ENCODE measurements at places on chromosomes 7 and 10.

DNA sequence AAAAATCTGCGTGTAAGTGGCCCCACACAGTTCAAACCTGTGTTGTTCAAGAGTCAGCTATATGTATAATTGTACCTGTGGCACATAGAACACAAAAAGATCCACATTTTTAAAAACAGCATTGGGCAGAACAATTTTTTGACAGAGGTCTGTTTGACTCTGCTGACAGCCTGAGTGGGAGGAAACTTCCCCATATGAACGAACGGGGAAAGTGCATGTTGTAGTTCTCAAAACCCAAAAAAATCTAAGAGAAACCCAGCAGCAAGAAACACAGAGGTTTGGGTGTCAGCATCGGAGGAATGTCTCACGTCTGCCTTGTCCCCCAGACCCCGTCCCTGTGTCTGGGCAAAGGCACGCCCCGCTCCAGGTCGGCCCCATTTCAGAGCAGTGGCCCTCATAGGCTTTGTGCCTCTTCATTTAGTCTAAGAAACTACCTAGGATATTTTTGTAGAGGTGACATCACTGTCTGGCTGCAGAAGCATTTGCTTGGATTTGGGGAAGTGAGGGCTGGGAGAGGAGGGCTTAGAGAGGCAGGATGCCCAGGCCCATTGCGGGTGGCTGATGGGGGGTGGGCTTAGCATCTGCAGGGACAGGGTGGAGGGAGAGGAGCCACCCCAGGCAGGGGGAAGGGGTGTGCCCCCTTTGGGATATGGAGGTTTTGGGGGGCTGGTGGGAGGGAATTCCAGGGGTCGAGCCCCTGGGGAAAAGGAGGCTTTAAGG, 11.0 kb downstream of the CUX1 start:
- DNase-seq, result no peak

GRCh38 chr7:140322759-140323158, 75.6 kb downstream of the SLC37A3 start:
- DNase-seq, result no peak

GRCh38 chr7:55531536-55531935, 40.8 kb downstream of the VOPP1 start:
- no peak for DNase-seq

- no peak for DNase-seq
Measured at GRCh38 chr10:72365106-72365895, 10.6 kb upstream of the DNAJB12 start.

- no peak for DNase-seq
Measured at GRCh38 chr7:16656141-16656540, 10.2 kb downstream of the BZW2 start.

DNA sequence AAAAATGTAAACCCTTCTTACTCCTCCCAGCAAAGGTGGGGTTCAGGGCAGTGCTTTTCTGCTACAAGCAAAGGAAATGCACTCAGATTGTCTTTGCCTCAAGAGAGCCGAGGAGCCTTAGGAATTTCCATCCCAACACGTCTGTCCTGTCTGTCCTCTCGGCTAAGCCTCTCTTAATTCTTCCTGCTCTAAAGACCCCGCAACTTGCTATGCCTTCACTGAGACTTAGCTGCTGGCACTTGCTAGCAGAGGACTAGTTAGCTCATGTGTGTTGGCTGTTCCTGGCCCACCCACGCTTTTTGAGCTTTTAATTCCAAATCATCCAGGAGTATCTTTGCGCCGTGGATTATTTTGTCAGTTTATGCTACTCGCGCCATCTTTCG, 481 bp upstream of the NPM3 start:
- DNase-seq, result no peak

DNA sequence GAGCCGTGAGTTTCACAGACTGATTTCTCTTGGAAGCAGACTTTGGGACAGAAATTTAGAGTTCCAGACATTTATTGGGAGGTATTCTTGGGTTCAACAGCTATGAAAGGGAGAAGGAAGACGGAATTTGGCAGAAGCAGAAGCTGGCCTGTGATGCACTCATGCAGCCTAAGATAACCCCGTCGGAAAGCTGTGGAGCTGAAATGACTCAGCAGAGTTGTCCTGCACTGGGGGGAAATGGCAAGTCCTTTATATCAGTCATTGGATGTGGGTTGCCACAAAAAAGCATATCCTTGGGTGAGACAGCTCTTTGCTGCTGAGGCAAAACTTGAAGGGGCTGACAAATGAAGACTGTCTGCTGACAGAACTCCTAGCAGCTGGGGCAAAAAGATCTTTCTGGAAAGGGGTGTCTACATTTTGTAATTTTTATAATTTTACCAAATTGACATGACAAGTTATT, 11.5 kb upstream of the MICU1 start:
- no peak for DNase-seq

- DNase-seq, result no peak
Measured at GRCh38 chr10:89404104-89405047, 10.0 kb upstream of the IFIT5 start.

DNA sequence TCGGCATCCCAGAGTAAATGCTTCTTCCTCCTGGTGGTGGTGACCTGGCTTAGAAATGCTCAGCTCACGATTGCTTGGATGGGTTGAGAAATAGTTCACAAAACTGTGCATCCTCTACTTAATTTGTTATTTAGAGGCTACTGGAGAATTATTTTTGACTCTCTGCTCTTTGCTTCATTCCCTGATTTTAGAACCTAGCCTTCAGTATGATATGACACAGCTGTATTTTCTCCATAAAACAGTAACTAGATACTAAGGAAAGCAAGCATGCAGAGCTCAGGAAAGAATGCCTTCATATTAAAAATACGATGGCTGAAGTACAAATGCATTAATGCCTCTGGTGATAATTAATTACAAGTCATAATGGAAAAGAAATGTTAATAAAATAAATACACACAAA, 602.0 kb upstream of the COBL start:
- DNase-seq, result no peak

DNA sequence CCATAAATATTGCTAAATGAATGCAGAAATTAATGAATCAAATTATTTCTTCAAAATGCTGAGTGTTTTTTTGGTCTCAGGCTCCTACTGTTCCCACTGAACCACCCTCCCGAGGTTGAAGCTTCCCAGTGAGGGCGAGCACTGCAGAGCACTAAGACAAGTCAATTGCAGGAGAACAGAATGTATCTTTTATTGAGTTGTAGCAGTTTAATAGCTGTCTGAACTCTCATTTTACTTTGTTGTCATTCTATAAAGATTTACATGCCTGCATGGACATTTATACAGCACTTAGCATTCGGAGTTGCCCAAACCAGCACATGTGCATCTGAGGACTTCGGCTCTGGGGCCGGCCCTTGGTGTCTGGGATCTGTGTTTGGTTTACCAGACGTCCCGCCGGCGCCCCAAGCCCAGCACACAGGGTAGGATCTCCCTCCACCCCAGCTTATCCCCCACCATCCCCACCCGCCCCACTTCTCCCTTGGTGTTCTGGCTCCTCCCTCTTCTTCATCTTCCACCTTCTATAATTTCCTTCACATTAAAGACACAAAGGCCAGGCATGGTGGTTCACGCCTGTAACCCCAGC, 211.0 kb upstream of the SH2B2 start:
- DNase-seq, result no peak

- DNase-seq, result no peak
Measured at GRCh38 chr10:130360826-130361311, 224.7 kb downstream of the GLRX3 start.

DNA sequence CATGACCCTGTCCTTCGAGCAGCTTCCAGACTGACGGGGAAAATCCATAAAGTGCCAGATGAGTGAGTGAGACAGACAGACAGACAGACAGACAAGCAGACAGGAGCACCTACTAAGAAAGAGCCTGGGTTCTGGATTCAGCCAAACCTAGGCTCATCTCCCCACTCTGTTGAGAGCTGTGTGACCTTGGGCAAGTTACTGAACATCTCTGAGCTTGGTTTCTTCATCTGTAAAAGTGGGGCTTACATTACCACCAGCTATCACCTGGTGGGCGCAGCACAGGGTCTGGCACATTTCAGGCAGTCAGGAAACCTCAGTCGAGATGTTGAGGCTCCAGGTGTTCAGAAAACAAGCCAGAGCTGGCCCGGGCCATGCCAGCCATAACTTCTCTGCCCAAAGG, 37.6 kb downstream of the C10orf105 start:
- no peak for DNase-seq

GRCh38 chr7:34208878-34209621, 303.7 kb downstream of the BMPER start:
- DNase-seq, result no peak

DNA sequence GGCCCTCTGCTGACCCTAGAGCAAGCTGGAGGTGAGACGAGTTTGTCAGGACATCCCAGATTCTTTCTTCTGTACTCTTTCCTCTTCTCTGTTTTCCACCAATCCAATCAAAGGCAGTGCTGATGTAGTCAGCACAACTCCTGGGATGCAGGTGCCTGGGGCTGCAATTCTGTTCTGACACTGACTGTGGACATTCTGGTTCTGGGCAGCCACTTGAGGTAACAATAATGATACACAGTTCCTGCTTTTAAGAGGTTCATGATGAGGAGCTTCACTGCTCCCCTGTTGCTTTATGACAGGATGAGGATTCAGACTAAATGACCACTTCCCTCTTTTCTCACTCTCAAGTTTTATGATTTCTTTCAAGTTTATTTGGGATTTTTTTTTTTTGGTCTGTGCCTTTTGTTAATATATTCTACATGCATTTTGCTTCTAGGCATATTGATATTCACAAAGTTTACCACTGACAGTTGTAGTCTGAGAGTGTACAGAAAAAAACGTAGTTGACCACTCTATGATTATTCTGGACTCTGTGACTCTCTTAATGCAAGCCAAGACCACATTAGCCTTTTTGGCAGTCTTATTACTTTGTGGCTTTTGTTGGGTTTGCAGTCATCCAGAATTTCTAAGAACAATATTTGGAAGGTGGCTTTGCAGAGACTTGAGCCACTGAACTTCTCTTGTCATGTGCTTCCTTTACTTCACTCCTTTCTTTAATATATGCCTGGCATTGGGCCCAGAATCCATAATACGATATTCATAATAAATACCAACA, 247.6 kb downstream of the AUTS2 start:
- DNase-seq, result no peak

DNA sequence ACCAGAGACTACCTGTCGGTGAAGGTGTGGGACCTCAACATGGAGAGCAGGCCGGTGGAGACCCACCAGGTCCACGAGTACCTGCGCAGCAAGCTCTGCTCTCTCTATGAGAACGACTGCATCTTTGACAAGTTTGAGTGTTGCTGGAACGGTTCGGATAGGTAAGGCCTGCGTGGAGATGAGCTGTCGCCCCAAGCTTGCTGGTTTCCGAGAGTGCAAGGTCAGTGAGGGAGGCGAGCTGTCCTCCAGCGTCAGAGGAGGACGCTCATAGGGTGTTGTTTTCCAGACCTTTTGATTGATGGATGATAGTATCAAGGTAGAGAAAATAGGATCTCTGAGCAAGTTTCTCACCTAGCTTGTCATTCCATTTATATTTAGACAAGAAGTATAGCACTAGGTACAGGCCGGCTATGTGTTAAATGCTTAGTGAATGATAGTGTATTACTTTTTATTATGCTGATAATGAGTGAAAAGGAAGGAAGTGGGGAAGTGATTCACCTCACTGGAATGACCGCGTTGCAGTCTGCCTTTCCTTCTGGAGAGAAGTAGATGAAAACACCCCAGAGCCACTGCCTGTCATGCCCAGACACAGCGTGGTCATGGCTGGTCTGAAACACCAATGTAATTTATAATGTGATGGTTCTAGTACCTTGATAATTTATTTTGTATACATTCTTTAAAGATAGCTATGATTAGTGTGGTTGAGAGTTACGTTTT, 33.9 kb downstream of the BNIP3 start:
- no peak for DNase-seq

DNA sequence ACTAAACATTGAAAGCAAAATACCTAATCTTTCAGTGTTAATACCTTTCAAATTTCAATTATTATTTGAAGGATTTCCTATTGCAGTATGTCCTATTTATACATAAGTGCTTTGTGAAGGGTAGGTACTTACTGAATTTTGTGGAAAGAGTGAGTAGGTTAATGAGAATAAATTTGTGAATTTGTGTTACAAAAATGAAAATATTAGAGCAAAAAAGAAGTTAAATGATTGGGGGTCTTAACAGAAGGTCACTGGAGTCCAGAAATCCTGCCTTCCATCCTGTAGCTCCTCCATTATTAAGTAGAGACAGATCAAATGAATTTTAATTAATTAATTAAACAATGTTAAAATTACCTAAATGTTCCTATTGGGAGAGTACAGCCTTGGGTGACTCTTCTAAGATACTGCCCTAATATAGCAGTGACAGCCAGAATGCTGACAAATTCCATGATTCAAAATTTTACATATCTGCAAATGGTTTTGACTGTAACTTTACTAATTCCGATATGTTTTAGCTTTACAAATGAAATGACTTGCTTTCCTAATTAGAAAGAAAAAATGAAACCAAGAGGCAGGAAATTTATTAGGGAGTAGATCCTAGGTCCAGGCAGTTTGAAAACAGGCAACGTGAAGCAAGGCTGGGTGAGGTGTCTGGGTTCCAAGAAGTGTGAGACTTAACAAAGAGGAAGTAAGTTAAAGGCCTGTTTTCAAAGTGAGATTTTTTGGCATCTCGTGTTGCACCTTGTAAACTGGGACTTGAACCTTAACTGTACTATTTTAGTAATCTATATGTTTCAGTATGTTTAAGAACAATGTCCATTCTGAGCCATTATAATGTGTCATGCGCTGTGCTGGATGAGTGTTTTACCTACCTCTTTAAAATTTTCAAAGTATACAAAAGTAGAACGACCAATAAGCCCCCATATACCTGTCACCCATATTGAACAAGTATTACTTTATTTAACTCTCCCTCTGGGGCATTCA, 1.5 kb downstream of the PIK3CG start:
- no peak for DNase-seq

DNA sequence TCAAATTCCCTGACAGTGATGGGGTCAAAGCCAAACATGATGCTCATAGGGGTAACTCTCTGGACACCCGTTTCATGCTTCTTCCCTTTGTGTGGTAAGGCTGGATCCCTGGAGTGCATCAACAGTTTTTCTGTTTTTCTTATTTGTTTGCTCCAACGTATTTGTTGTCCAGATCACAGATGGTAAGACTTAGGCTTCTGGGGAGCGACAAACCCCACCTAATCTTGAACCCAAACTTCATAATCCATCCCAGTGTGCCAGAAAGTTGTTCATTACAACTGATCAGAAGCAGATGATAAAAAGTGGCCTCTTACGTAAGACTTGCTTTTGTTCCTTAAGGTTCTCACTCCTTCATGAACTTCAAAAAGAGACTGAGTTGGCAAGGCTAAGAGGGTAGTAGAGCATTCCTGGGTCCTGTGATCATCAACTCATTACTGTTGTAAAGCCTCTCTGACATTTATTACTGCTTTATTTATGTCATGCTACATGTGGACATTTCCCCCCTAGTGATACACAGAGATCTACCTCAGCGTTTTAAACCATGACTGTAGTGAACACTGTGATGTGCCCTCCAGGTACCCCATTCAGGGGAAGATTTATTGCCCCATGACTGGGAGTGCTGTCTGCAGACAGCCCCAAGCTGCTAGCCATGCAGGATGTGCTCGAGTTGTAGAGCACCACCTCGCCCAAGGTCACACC, 125.6 kb downstream of the CCDC71L start:
- DNase-seq, result no peak

DNA sequence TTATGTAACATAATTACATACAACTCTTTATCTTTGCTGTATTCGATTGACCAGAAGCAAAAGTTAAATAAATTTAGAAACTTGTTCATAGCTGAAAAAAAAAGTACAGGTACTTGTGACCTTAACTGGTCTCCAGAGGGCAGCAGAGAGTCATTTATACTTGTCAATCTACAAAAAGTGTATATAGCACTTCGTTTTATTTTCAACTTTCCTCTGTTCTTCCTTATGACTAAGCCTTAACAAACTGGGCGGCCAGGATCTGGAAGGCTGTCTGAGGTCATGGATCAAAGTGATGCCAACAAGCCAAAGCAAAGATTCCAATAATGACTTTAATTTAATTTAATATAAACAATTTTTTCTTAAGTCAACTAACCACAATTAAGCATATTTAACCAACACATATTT, 29.8 kb downstream of the C10orf67 start:
- DNase-seq, result no peak

All from stimulated activated CD8-positive, alpha-beta memory T cell treated with anti-CD3 and anti-CD28 coated beads, Interleukin-2, amount 100 ng/mL, for 48 hours (primary cell).